Esophagus squamous epithelium (tissue), 5 donors: ENCODE measurements at places on chromosomes 4 and X.

GRCh38 chr4:151169223-151169622 lies 69.8 kb downstream of the RPS3A start:
- DNase-seq = no peak
- no peaks in the 10 kb centered on the region for H3K36me3 ChIP-seq
- H3K4me1 ChIP-seq = peaks cover 47% of the 10 kb centered on the region
- peak overlapping the region; percentile 66 for H3K27ac ChIP-seq
- H3K4me3 ChIP-seq = no peak overlapping the region

GRCh38 chrX:15269120-15269519 lies 763 bp downstream of the ASB9 start:
- no peaks in the 10 kb centered on the region for H3K27me3 ChIP-seq
- peaks cover 19% of the 10 kb centered on the region for H3K4me1 ChIP-seq
- H3K27ac ChIP-seq = peak overlapping the region; percentile 63
- no peak for DNase-seq
- no peaks in the 10 kb centered on the region for H3K36me3 ChIP-seq

GRCh38 chr4:151744614-151745013 lies 16.2 kb downstream of the GATB start:
- no peak overlapping the region for H3K27ac ChIP-seq
- H3K4me3 ChIP-seq = no peak overlapping the region
- H3K27me3 ChIP-seq = no peaks in the 10 kb centered on the region
- no peak for DNase-seq
- H3K36me3 ChIP-seq = no peaks in the 10 kb centered on the region
- no peaks in the 10 kb centered on the region for H3K4me1 ChIP-seq

GRCh38 chr4:4568806-4569427 lies 27.1 kb upstream of the STX18 start:
- H3K36me3 ChIP-seq = no peaks in the 10 kb centered on the region
- no peaks in the 10 kb centered on the region for H3K4me1 ChIP-seq
- no peak overlapping the region for H3K4me3 ChIP-seq
- DNase-seq = no peak

GRCh38 chr4:123088501-123088900 lies 166.1 kb upstream of the NUDT6 start:
- DNase-seq = no peak
- no peaks in the 10 kb centered on the region for H3K4me1 ChIP-seq
- H3K36me3 ChIP-seq = peaks cover 16% of the 10 kb centered on the region
- H3K4me3 ChIP-seq = no peak overlapping the region
- H3K27ac ChIP-seq = no peak overlapping the region

- H3K4me3 ChIP-seq = no peak overlapping the region
- no peaks in the 10 kb centered on the region for H3K36me3 ChIP-seq
- H3K4me1 ChIP-seq = no peaks in the 10 kb centered on the region
- H3K27ac ChIP-seq = no peak overlapping the region
- H3K27me3 ChIP-seq = no peaks in the 10 kb centered on the region
- no peak for DNase-seq
These were observed 50.0 kb downstream of the AMMECR1 start for GRCh38 chrX:110267874-110268273.

DNA sequence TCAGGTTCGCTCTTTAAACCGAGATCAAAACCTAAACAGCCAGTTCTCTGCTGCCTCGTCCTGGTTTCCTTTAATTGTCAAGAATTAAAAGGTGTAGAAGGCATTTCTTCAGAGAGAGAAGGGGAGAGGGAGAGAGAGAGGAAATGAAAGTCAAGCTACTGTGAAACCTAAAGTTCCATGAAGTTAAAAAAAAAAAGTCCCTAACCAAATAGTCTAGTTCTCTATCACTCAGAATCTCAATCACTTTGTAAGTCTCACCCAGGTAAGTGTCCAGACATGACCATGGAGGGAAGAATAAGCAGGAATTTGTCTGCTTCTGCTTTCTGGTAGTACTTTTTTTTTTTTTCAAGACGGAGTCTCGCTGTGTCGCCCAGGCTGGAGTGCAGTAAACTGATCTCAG lies 18.8 kb upstream of the SMIM14 start:
- H3K4me3 ChIP-seq = no peak overlapping the region
- H3K27ac ChIP-seq = peak overlapping the region; percentile 65
- peaks cover 34% of the 10 kb centered on the region for H3K4me1 ChIP-seq
- no peaks in the 10 kb centered on the region for H3K36me3 ChIP-seq
- H3K27me3 ChIP-seq = no peaks in the 10 kb centered on the region

- no peak for DNase-seq
- H3K36me3 ChIP-seq = no peaks in the 10 kb centered on the region
- no peaks in the 10 kb centered on the region for H3K4me1 ChIP-seq
- no peak overlapping the region for H3K27ac ChIP-seq
- H3K27me3 ChIP-seq = no peaks in the 10 kb centered on the region
These were observed 103.6 kb downstream of the EMCN start for GRCh38 chr4:100414016-100414790.

DNA sequence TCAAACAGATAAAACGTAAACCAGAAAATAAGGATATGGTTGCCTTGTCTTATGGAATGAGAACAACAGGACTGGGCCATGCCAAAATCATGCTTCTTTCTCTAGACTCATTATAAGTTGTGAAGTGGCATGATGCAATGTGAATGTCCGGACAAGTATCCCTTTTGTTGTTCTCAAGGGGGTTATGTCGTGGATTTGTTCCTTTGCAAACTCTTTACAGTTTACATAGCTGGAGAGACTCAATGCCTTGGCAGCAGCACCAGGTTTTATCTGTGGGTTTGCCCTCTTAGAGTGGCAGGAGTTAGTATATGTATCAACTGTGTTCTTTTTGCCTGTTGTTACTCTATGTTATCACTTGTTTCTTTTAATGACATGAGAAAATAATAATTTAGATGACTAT lies 41.4 kb downstream of the SPRY1 start:
- H3K4me1 ChIP-seq = no peaks in the 10 kb centered on the region
- no peak overlapping the region for H3K4me3 ChIP-seq
- H3K27me3 ChIP-seq = no peaks in the 10 kb centered on the region

GRCh38 chr4:88518911-88519310 lies 4.7 kb downstream of the PYURF start:
- H3K27ac ChIP-seq = no peak overlapping the region
- no peak overlapping the region for H3K4me3 ChIP-seq

DNA sequence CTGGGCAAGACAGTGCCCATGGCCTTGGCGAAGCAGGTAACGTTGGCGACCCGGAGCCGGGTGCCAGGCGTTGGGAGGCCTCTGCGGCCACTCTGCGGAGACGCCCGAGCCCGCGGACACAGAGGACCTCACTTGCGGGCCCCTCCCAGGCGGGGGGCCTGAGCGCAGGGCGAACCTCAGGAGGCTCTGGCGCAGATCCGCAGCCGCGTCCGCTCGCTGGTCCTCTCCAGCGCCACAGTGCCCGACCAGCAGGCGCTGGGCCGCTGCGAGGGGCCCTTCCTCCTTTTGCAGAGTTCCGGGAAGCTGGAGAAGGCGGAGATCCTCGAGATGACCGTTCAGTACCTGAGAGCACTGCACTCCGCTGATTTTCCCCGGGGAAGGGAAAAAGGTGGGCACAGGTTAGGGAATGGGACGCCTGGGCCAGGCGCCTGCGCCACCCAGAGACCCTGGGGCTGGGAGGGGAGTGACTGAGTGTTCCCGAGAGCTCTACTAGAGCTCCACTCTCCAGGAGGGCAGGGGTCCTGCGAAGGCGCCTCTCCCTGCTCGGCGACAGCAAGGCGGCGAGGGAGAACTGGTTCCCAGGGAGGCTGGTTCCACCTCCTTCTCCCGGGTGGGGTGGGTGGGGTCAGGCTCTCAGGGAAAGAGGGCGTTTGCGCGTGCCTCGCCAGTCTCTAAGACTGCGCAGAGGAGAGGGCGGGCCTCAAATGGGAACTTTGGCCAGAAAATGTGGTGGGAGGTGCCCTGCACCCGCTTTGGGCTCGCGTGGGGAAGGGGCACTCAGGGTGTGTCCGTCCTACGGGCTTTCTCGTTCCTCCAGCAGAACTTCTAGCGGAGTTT lies 1.4 kb downstream of the HELT start:
- H3K27ac ChIP-seq = no peak overlapping the region
- no peak for DNase-seq
- H3K36me3 ChIP-seq = no peaks in the 10 kb centered on the region
- H3K4me1 ChIP-seq = peaks cover 31% of the 10 kb centered on the region
- H3K4me3 ChIP-seq = peak overlapping the region; percentile 28
- peaks cover 22% of the 10 kb centered on the region for H3K27me3 ChIP-seq

DNA sequence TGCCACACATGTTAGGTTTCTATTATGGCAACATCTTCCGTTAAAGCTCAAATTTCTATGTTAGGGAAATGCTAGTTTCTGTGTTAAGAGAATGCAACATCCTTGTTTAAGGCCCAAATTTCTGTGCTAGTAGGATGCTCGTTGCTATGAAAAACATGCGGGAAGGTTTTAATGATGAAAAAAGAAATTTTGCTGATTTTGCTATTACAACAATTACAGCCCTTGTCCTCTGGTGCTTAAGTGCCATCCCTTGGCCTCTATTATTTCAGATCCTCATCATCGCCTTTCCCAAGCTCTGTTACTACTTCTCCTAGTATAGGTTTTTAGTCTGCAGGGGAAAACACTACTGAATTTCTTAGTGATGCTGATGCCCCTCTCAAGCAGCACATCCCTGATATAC lies 412.6 kb upstream of the NDST3 start:
- H3K4me1 ChIP-seq = no peaks in the 10 kb centered on the region
- no peaks in the 10 kb centered on the region for H3K36me3 ChIP-seq
- DNase-seq = no peak
- H3K4me3 ChIP-seq = no peak overlapping the region
- no peaks in the 10 kb centered on the region for H3K27me3 ChIP-seq
- H3K27ac ChIP-seq = no peak overlapping the region

GRCh38 chr4:157014621-157015591 lies 43.3 kb upstream of the PDGFC start:
- H3K4me3 ChIP-seq = no peak overlapping the region
- DNase-seq = no peak
- no peak overlapping the region for H3K27ac ChIP-seq
- no peaks in the 10 kb centered on the region for H3K27me3 ChIP-seq
- H3K36me3 ChIP-seq = no peaks in the 10 kb centered on the region

- H3K27ac ChIP-seq = no peak overlapping the region
- no peak overlapping the region for H3K4me3 ChIP-seq
- no peaks in the 10 kb centered on the region for H3K27me3 ChIP-seq
- H3K4me1 ChIP-seq = no peaks in the 10 kb centered on the region
- no peaks in the 10 kb centered on the region for H3K36me3 ChIP-seq
These were observed 51.2 kb upstream of the HCCS start for GRCh38 chrX:11059933-11060332.

GRCh38 chr4:1061056-1061700 lies 49.8 kb downstream of the FGFRL1 start:
- peaks cover 81% of the 10 kb centered on the region for H3K27me3 ChIP-seq
- H3K4me1 ChIP-seq = peaks cover 14% of the 10 kb centered on the region
- DNase-seq = no peak
- H3K36me3 ChIP-seq = no peaks in the 10 kb centered on the region
